Kidney glomerular epithelial cell (primary cell): ENCODE measurements at places on chromosomes 6 and 20.

DNA sequence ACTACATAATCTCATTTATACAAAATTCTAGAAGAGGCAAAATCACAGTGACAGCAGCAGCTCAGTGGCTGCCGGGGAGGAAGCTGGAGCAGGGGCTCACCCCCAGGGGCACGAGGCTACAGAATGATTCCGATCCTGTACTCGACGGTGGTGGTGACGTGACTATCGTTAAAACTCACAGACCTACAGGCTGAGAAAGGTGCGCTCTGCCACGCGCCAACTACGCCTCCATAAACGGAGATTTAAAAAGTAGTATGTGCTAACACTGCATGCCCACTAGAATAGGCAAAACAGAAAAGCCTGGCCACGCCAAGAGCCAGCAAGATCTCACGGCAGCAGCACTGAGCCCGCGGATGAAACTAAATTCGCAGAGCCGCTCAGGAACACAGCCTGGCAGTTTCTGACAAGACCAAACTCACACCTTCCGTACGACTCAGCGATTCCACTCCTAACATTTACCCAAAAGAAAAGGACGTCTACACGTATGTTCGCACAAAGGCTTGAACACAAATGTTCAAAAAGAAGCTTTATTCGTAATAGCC is 25.2 kb downstream of the TAF4 start:
- DNase-seq = no peak

- DNase-seq = no peak
These were observed at the start of gene AKAP12 for GRCh38 chr6:151239603-151240035. Gene AKAP12 (plus strand): TSS chr6:151239967. CDS start chr6:151240563, 596 bp downstream.

GRCh38 chr6:82144007-82144851 is 103.3 kb downstream of the IBTK start:
- DNase-seq = peak; percentile 99

- DNase-seq = no peak
These were observed 20.1 kb downstream of the RNASET2 start for GRCh38 chr6:166936079-166936787.

DNA sequence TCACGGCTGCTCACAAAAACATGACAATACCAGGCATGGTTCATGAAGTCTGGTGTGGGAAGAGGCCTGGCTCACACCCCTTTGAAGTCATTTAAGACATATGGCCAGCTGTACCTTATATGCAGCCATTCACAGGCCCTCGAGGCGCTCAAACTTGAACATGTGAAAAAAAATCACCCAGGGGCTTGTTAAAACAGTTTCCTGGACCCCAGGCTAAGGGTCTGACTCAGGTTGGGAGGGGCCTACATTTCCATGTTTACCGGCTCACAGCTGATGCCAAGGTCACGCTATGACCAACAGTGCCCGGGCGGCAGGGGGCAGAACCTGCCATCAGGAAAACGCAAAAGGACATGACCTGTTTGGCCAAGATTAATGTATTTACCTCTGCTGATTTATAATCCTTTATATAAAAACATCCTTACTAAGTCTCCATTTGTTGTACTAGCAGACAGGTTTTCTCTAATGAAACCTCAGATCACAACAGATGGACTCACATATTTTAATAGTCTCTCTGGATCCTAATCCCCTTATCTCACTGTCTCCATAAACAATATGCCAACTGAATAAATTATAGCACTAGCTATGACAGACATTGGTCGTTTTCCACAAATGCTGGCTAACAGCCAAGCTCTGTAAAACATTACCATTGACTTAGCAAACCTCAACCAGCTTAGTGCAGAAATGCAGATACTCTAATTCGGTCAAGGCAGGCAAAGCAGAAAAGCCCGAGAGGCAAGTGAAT is 19.9 kb downstream of the EZR start:
- DNase-seq = peak; percentile 56

- no peak for DNase-seq
These were observed 24.0 kb upstream of the DDO start for GRCh38 chr6:110439356-110439755.

- peak; percentile 55 for DNase-seq
These were observed 74.5 kb upstream of the ZNF184 start for GRCh38 chr6:27547157-27548075.

DNA sequence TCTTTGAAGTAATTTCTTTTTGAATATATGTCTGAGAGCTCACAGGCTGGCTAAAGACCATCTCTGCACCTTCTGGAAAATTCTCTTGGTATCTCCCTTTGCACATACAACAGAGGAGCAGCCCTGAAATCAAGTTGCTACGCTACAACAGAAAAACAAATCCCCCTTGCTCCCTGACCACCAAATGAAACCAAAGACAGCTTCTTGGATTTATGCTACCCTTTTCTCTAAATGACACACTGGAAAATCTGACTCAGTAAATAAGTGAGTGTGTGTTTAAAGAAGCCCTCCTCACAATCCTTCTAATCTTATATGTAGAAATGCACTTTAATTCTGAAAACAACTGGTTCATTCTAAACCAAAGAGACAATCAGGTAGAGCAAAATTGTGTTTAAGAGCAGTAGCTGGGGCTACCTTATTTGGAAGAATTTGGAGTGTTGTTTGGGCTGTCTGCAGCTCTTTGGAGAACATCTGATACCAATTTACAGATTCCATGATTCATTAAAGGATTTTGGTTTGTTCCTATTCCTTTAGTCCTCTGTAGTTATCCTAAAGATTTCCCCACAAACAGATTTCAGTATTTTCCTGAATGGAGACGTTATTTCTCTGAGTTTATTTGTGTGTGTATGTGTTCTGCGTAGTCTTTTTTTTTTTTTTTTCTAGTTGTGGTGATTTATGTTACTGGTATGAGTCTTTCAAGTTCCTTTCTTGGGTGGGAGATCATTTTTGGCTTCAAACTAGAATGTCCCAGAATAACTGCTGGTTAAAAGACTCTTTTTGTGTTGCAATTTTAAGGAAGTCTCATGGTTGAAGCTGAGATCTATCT is 36.4 kb upstream of the UTRN start:
- no peak for DNase-seq

- DNase-seq = no peak
These were observed 96.7 kb upstream of the OPRM1 start for GRCh38 chr6:153942361-153942760.

DNA sequence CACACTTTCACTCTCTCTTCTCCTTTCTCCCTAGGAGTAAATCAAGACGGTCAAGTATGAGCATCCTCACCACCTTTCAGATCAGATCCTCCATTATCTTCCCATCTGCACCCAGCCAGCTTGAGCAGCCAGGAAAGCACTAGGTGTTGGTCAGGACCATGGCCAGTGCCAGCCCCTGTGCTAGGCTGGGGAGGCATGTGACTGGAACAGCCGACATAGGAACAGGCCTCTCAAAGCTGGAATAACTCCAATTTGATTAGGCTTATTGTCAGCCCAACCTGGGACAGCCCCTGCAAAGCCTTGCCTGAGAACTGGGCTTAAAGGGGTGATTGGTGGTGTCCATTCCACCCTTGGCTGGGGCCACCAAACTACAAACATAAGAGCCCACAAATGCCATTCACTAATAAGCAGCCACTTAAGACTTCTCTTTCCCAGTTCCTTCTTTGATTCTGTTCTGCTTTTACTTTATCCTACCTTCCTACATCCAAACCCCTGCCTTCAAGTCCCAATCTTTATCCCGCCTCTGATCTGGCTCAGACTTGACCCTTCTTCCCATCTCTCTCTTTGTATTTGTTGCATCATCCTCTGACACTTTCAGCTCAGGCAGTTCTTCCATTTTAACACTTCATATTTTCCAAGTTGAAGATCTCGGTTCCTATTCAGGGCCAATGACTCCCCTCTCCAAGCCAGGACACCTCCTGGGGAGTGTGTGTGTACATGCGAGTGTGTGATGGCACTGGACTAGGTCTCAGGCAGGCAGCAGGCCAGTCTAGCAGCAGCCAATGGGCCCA is 4.5 kb upstream of the TREM2 start:
- peak; percentile 1 for DNase-seq

- DNase-seq = no peak
These were observed 73.0 kb downstream of the GNAS-AS1 start for GRCh38 chr20:58777657-58778056.

- no peak for DNase-seq
These were observed 18.4 kb downstream of the THBS2 start for GRCh38 chr6:169235286-169235685.

GRCh38 chr6:19158586-19158985 is 678.6 kb upstream of the ID4 start:
- DNase-seq = no peak

- no peak for DNase-seq
These were observed 30.5 kb downstream of the RPRD1B start for GRCh38 chr20:38063911-38064530.

- DNase-seq = no peak
These were observed 207.5 kb upstream of the OPRM1 start for GRCh38 chr6:153831350-153832078.

- peak; percentile 95 for DNase-seq
These were observed at the start of gene TPX2 for GRCh38 chr20:31738729-31739549. Gene TPX2 (plus strand): TSS chr20:31739290. CDS start chr20:31757477, 18,187 bp downstream.

DNA sequence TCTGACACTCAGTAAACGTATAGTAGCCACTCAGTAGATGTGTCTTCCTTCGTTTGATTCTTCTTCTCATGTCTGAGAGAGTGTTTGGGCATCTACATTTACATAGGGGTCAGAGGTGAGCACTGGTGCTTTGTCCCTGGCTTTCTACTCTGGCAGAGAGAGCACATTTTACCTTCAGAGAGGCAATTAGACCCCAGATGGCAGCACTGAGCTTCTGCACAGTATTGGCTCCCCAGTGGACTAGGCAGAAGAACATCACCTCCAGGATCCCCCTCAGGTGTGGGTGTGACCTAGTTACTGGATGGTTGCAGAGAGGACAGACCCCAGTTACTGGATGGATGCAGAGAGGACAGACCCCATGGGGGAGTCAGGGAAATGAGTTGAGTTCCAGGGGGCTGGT is 327.2 kb downstream of the DHX35 start:
- no peak for DNase-seq

DNA sequence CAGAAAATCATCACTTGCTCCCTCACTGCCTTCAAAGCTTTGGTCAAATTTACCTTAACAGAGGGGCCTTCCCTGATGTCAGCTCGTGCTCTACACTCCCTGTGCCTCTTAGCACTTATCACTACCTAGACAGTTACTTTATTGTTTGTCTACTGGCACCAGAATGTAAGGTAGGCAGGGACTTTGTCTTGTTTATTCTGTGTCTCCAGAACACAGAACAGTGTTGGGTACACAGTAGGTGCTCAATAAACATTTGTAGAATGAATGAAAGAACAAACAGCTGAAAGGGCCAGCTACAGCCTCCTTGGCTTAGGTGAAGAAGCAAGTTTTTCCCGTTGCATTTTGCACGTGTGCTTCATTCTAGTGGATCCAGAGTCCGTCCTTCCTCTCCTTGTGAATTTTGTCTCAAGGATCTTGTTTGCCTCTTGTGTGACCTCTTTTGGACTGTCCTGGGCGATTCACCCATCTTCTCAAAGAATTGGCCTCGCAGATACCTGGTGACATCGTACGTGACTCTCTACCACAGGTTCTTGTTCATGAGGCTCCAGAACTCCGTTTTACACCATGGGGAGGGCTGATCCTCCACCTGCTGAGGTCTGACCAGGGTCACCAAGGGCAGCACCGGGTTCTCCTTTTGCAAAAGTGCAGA is 84.2 kb upstream of the ARMC2 start:
- DNase-seq = no peak

GRCh38 chr20:60054716-60055634 is 96.8 kb downstream of the CDH26 start:
- no peak for DNase-seq

DNA sequence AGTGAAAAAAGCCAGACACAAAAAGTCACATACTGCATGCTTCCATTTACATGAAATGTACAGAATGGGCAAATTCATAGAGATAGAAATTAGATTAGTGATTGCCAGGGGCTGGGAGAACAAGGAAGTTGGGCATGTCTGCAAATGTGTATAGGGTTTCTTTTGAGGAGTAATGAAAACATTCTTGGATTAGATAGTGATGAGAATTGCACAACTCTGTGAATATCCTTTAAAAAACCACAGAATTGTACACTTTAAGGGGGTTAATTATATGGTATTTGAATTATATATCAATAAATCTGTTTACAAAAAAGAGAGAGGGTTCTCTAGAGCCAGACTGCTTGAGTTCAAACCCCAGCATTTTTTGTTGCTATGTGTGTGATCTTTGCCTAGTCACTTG is 188.1 kb downstream of the CDC5L start:
- no peak for DNase-seq

GRCh38 chr6:52208612-52209011 is 22.4 kb downstream of the IL17A start:
- no peak for DNase-seq

GRCh38 chr6:70380252-70380651 is 33.1 kb upstream of the FAM135A start:
- DNase-seq = no peak

- peak; percentile 52 for DNase-seq
These were observed 1.5 kb downstream of the MTHFD1L start for GRCh38 chr6:150866991-150867501.

- DNase-seq = no peak
These were observed 108.4 kb upstream of the MAP3K7 start for GRCh38 chr6:90695316-90695715.

- no peak for DNase-seq
These were observed 39.7 kb downstream of the ZMYND8 start for GRCh38 chr20:47316776-47317126.

DNA sequence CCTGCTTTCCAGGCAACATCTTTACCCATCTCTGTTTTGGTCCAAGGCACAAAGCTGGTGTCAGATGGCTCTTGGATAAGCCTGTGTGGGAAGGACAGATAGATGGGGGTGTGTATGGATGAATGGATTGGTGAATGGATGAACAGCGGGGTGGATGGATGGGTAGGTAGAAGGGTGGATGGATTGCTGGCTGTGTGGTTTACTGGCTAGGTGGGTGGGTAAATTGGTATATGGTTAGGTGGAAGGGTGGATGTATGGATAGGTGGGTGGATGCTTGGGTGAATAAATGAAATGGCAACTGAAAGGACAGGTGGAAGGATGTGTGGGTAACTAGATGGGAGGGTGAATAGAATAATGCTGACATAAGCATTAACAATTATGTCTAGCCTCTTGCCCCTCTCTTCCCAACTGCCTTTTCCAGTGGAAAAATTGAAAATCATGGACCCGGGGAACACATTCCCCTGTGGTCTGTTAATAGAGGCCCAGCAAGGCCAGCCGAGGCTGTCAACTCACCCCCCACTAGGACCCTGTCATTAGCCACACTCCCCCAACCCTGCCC is 43.8 kb upstream of the RSPO4 start:
- DNase-seq = no peak

- DNase-seq = no peak
These were observed 21.9 kb upstream of the SCUBE3 start for GRCh38 chr6:35191889-35192288.

DNA sequence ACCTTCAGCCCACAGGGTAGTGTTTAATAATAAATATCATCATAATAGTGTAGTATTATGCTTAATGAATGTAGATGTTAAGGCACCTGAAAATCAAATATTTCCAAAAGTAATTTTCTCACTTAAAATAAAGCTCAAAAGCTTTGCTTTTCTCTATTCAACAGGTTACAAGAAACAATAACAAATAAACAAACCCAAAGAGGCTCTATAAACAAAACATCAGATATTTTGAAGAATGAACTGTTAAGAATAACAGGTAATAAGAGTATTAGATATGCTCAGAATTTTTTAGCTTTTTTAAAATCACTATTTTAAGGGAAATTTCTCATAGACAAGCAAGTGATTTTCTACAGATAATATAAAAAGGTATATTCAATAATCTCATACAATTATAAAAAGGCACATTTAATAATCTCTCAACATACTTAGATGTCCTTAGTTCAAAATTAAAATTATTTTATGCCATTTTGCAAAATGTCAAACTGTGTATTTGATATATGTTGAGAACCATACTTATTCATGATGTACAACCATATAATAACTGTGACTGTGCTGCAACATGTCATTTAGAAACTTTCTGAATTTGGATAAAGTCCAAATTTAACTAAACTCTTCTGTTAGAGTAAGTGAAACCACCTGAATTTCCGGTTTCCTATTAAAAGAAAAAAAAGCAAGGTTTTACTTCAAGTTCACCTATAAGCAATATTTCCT is 35.8 kb downstream of the PHIP start:
- no peak for DNase-seq
